Stimulated activated CD4-positive, alpha-beta T cell treated with anti-CD3 and anti-CD28 coated beads, Interleukin-1b, Interleukin-23, amount 100 ng/mL, for 1 hour (primary cell): ENCODE measurements at places on chromosomes 6 and 20.

GRCh38 chr6:127858727-127859391 lies 42.0 kb downstream of the THEMIS start:
- DNase-seq = no peak

DNA sequence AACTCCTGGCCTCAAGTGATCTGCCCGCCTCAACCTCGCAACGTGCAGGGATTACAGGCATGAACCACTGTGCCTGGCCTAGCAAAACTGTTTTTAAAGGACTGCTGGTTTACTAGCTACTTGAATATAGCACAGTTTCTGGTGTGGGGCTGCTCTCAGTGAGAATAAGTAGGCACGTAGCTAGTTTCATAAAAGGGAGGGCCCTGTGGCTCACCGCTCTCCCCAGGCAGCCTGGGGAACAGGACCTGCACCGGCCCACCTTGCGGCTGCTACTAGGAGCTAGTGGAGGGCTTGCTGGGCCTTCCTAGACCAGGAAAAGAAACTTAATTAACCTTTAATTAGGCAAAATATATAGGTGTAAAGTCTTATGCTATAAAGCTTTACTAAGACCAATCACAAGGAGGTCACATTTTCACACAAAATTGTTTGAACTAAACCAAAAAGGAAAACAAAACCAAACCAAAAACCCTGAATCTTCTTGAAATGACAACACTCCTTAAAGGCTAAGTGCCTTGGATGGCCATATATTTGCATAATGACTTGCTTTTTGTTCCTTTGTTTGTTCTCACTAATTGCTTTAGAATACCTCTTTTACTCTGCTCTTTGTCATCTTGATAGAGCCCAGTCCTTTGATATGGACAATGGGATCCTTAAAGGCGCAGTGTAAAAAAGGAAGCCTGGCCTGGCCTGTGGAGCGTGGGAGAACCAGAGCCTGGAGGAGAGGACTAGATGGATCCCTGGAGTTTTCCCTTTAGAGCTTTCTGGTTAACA lies 69.5 kb upstream of the SAMD5 start:
- no peak for DNase-seq

- no peak for DNase-seq
Measured at GRCh38 chr20:18197382-18198070, 59.9 kb downstream of the KAT14 start.

DNA sequence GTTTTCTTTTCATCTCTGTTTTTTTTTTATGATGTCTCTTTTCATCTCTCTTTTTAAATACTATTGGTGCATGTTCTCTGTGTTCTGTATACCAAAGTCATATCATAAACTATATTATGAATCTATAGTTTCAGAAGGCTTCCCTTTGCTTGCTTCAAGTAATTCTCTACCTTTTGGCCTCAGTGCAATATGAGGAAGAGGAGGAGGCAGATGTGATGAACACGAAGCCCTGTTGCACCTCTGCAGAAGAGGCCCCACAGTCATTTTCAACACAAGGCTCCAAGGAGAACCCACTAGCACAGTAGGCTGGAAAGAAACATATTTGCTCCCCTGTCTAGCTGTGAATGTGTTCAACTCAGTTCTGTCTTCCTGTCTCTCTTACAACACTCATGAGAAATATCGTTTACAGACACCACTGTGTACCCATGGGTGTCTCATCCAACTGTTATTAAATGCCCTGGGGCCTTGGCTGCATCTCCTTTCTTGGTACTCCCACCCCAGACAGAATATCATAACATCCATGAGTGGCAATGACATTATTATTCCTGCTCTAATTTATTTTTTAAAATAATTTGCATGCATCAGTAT lies 122.6 kb upstream of the SHLD1 start:
- no peak for DNase-seq

DNA sequence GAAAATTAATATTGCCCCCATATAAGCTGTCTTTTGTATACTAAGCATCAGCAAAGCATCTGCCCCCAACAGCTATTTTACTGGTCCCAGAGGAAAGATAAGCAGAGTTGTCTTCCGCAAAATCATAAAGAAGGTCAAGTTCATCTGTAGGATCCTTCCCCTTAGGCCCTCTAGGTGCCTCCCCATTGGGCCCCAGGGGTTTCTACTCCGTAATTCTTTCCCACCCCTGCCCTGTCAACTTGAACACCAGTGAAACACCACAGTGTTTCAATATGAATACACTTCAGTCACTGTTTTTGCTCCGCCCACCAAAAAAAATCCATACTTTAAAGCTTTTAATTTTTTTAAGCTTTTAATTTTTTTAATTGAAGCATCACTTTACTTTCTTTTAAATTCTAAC lies 159.2 kb downstream of the ATXN1 start:
- DNase-seq = no peak

DNA sequence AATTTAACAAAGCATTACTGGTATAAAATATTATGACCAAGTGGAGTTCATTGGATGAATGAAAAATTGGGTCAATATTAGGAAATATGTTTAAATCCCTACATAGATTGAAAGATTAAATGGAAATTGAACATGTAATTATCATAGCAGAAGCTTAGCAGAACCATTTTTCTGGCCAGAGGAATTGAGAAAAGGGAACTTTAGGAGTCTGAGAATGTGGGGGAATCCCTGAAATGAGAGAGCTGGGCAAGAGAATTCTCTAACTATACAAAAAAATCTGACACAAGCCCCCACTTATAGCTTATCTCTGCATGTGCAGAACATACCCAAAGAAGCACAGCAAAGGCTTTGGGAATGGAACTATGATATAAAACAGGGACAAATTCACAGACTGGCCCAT lies 67.4 kb upstream of the ARHGAP18 start:
- no peak for DNase-seq

GRCh38 chr6:31711233-31711632 lies 3.9 kb upstream of the LY6G6D start:
- DNase-seq = no peak

GRCh38 chr6:1039191-1039590 lies 272.7 kb upstream of the FOXQ1 start:
- DNase-seq = no peak

DNA sequence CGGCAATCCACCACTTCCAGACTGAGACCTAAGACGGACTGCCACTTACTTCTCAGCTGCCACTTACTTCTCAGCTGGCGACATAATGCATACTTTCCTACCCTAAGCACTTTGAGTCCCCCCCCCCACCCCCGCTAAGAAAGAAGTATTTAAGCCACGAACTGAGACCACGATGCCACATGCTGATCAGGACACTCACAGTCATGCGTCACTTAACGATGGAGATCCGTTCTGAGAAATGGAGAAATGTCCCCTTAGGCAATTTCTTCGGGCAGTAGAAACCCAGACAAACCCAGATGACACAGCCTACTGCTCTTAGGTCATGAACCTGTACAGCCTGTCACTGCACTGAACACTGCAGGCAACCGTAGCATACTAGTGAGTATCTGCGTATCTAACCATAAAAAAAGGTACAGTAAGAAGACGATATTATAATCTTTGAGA lies 690 bp downstream of the IFNGR1 start:
- DNase-seq = no peak

DNA sequence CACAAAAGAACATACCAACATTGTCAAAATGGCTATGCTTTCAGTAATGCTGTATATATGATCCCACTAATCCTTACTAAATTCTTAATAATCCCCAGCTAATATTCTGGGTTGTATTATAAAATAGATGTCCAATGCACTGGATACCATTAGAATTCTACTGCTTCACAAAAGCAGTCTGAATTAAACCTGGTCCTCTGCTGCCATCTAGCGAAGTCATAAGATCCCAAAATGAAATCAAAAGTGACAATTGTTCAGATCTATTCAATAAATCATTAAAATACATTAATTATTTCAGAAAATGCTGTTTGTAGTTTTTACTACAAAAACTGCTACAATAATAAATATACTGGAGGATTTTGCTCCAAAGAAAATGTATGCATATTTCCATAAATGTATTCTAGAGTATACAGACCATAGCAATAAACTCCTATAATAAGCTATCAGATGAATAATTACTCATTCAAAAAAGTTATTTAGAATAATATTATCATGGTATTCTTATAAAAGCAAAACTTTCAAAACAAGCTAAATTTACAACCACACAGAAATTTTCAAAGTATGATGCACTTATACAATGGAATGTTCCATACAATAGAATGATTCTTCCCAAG lies 92.6 kb downstream of the RNGTT start:
- peak; percentile 4 for DNase-seq

DNA sequence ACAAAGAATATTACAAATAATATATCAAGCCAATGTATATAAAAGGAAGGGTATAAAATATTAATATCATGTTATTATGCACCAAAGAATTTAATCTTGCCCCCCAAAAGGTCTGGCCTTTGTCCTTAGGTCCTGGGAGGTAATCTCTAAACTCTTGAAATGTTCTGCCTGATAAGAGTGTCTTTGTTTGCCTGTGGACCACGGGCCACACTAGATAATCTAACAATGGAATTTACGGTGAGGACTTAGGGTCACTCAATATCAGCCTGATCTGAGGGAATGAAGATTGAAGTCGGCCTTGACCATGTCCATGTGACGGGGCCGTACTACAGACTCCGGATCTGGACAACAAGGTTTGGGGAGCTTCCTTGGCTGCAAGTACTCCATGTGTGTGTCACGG lies 42.9 kb downstream of the HUS1B start:
- no peak for DNase-seq

DNA sequence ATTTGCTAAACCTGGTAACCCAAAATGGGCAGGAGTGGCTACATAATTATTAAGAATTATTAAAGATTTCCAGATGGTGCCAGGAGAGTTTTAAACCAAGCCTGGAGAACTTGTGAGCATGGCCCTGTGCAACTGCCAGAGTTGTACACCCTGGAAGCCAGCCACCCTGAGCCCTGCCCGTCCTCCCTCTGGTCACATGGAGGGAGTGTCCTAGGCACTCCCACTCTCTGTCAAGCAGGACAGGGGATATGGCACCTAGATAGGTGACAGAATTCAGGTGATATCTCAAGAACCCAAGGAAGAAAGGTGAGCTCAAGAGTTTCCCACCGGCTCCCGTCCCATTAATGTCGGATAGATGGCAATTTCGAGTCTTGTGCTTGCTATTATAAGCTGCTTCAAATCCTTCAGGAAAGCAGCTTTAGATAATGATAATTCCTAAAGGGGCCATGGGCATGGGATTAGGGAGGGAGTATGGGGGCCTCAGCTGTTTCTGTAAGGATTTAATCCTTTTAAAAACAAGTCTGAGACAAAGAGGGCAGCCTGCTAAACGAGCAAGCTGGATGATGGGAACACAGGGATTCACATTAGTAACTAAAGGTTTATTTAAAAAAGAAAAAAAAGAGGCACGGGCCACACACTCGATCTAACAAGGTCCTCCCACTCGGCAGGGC lies 169.1 kb downstream of the BMP7 start:
- no peak for DNase-seq

- DNase-seq = no peak
Measured at GRCh38 chr6:155483858-155484257, 28.2 kb upstream of the NOX3 start.

- DNase-seq = no peak
Measured at GRCh38 chr6:40077315-40077714, 143.1 kb upstream of the MOCS1 start.

- DNase-seq = no peak
Measured at GRCh38 chr6:20409427-20409971, 7.8 kb downstream of the E2F3 start.
